ENCODE measurements at places on chromosomes 16 and 17. TPM values are rescaled to one million over a fixed set of nuclear protein-coding genes. Genes with fewer than 3 reads are reported as not detected.

The SLC5A11 gene
- 0.05 TPM for total RNA-seq

The C17orf50 gene
- not detected for total RNA-seq

The OR1A1 gene
- not detected for total RNA-seq

The FBRS gene
- 8.8 TPM for total RNA-seq

The OR2C1 gene
- not detected for total RNA-seq

Measured in SK-MEL-5 (cell line).